ENCODE measurements at places on chromosomes 3 and 15.

DNA sequence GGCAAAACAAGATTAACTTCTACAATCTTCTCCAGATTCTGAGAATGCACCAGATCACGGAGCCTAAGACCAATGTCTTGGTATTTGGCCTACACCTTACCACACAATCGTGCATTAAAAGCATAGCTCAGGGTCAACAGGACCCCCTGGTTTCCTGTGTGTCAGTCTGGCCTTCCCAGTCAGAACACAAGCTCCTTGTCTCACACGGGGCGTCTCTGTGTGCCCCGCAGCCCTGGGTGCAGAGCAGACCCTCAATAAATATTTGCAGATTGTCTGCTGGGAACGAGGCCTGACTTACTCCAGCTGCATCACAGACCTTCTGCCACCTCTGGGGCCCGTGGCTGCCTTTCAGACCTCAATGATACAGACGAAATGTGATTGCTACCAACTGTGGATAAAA is 82.5 kb upstream of the CTNNB1 start:
- no peak for DNase-seq

DNA sequence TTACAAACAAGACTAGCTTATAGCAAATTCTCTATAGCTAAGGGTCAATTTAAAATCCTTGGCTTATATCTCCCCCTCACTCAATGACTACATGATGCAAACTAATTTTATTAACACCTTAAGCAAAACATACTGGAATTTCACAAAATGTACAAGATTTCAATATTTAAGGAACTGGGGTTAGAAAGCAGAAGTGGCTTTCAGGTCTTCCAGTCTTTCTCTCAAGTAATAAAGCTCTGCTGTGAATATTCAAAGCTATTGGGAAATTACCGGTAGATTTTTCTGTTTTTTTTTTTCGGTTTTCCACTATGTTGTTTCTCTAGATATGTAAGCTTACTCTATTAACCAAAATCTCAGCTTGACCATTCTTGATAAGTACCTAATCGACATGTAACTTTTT is 3.9 kb downstream of the EPM2AIP1 start:
- DNase-seq, result no peak

- no peak for DNase-seq
Observed at GRCh38 chr3:166263460-166263859, 426.2 kb upstream of the BCHE start.

DNA sequence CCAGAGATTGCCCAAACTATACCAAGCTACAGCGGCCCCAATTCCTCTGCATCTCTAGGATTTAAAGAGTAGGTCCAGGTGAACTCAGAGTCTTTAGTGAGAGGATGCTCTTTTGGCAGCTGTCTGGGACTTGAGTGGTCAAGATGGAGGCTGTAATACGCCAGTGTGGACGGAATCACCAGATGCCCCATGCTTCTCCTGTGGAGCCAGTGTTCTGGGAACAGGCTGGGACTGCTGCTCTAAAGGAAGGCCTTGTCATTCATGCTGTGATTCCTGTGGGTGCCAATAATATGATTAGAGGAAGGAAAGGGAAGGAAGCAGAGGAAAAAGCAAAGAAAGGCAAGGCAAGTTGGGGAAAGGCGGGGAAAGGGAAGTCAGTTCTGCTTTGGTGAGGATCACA is 17.4 kb upstream of the NOX5 start:
- no peak for DNase-seq

DNA sequence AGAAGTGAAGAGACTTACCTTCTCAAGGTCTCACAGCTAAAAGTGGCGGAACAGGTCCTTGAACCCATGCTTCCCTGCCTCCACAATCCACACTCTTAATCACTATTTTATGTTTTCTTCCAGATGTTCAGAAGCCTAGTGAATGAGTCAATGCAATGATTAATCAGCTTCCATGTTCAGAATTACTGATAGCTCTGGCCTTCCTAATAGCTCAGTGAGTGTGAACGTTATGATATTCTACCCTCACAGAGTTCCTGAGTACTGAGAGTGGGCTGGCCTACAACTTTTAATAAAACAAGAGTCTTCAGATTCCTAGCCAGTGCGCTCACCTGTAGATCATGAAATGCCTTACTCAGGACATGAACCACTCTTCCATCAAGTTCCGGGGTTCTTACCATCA is 443.0 kb upstream of the ADAMTS9 start:
- no peak for DNase-seq
